Adrenal gland (tissue), 19 donors: ENCODE measurements at places on chromosomes 7 and 10. TPM values are rescaled to one million over a fixed set of nuclear protein-coding genes. Genes with fewer than 3 reads are reported as not detected.

The LSM8 gene
- polyA plus RNA-seq: 24.2 TPM

- no peak for DNase-seq
Observed at GRCh38 chr7:78901566-78901965, 551.9 kb downstream of the MAGI2 start.

GRCh38 chr7:101862280-101863220, 45.1 kb downstream of the CUX1 start:
- DNase-seq: no peak

The LRIT1 gene
- polyA plus RNA-seq: not detected

DNA sequence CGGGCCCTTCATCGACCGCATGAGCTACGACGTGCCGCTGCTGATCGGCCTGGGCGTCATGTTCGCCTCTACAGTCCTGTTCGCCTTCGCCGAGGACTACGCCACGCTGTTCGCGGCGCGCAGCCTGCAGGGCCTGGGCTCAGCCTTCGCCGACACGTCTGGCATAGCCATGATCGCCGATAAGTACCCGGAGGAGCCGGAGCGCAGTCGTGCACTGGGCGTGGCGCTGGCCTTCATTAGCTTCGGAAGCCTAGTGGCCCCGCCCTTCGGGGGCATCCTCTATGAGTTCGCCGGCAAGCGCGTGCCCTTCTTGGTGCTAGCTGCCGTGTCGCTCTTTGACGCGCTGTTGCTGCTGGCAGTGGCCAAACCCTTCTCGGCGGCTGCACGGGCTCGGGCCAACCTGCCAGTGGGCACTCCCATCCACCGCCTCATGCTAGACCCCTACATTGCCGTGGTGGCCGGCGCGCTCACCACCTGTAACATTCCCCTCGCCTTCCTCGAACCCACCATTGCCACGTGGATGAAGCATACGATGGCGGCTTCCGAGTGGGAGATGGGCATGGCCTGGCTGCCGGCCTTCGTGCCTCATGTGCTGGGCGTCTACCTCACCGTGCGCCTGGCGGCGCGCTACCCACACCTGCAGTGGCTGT, 1.2 kb downstream of the SLC18A3 start:
- no peak for DNase-seq
